Cerebellum (tissue), 4 donors: ENCODE measurements at places on chromosomes 6 and 20.

- DNase-seq, result no peak
These were observed 12.5 kb downstream of the TFAP2B start for GRCh38 chr6:50831186-50831585.

GRCh38 chr6:28090917-28091586 lies 10.7 kb downstream of the ZNF165 start:
- DNase-seq, result no peak

DNA sequence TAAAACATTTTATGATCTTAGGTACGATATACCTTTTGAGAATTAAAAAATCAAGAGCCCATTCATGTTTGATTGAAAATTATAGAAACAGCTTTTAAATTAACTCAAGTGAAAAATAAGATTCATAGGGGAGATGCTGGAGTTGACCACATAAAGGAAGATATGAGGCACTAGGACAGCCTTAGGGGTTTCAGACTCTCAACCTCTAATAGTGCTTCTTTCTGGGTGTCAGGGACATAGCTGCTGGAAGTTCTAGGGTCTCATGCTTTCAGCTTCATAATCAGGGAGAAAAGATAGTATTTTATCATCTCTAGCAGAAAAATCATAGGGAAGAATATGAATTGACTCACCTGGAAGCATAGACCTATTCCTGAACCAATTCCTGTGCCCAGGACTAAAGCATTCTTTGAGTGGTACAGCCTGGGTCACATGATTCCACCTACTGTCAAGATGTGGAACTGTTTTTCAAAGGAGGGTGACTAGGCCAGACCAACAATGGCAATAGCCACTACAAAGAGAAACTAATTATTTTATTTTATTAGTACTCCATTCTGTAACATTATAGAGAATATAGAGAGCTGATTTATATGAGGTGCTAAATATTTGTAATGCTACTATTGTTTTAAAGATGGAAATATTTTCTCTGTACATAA lies 27.8 kb upstream of the CENPW start:
- no peak for DNase-seq

DNA sequence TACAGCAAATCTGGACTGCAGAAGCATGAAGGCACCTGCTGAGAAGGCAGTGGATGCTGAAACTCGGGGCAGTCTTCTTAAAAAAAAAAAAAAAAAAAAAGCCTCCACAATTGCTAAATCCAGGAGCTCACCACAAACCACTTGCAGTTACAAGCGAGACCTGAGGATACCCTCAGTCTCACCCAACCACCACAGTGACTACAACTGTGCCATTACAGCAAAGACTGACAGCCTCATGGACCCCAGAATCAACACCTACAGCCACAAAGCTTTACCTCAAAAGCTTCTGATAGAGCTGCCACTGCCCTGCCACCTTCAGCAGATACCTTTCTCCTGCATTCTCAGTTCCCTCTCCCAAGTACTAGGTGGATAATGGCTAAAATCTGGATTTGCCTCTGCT lies 9.0 kb downstream of the COL21A1 start:
- DNase-seq, result no peak

GRCh38 chr6:37723016-37723415 lies 25.3 kb upstream of the MDGA1 start:
- no peak for DNase-seq

GRCh38 chr6:7042056-7042653 lies 65.6 kb upstream of the RREB1 start:
- no peak for DNase-seq

GRCh38 chr6:125924169-125924568 lies 32.4 kb upstream of the HINT3 start:
- no peak for DNase-seq

GRCh38 chr20:29409833-29410805 lies 1847.3 kb upstream of the DEFB115 start:
- DNase-seq, result no peak

- DNase-seq, result no peak
These were observed 220.0 kb upstream of the FOXQ1 start for GRCh38 chr6:1091900-1092299.

DNA sequence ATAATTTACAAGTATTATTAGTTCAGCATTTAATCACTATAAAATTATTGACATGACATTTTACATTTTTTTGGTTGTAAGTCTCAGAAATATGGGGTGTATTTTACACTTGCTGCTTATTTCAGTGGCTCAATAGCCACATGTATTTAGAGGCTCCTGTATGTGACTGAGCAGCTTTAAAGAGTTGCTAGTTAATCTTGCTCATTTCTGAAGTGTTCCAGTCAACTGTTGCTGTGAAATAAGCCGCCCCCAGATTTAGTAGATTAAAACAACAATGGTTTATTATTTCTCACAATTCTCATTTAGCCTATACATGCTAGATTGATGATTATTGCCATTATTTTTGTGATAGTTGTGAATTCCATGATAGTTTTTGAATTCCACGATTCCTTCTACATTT lies 23.0 kb downstream of the CD109 start:
- no peak for DNase-seq

DNA sequence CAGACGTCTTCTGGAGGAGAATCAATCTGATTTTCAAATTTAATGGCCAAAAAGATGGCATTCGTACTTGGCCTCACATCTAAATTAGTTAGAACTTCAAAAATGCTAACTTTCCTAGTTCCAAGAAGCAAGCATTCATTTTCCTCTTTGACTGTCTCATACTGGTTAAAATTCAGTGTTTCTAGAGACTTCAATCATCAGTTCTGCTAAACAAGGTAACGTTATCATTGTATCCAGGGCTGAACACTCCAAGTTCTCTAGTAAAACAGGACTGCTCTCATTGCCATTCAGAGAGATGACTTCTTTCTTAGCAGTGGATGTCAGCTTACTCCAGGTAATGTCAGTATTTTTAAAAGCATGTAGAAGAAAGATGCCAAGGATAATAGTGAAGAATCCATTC lies 34.6 kb upstream of the ENTPD6 start:
- no peak for DNase-seq

DNA sequence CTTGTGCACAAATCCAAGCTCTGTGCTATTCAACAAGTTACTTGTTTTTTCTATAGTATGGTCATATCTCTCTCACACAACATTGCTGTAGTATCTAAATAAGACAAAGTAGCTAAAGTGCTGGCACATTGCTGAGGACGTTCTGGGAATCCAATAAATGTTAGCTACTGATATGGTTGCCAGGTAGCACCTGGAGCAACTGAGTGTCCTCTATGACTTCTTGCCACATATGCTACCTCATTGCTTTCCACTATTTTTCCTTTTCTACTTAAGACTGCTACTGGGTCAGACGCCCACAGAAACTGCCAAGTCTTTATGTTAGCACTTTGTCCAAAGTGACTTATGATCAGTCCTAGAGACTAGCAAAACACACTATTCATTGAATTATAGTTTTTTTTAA lies 85.3 kb downstream of the SYCP2 start:
- DNase-seq, result no peak

DNA sequence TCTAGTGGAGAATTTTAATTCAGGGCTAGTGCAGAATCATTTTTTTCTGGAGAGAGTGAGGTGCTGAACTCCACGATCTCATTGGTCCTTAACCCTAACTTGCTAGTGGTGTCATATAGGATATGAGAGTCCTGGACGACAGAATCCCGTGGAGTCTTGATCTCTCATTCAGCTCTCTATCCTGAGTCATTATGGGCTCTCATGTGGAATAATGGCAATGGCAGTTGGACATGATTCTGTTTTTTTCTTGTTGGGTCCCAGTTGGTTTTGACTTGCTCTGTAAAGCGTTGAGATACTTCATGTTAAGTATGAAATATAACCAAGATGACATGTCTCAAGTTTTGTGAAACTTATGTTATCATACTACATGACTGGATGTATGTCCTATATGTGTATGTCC lies 6.3 kb upstream of the RNF144B start:
- DNase-seq, result no peak

DNA sequence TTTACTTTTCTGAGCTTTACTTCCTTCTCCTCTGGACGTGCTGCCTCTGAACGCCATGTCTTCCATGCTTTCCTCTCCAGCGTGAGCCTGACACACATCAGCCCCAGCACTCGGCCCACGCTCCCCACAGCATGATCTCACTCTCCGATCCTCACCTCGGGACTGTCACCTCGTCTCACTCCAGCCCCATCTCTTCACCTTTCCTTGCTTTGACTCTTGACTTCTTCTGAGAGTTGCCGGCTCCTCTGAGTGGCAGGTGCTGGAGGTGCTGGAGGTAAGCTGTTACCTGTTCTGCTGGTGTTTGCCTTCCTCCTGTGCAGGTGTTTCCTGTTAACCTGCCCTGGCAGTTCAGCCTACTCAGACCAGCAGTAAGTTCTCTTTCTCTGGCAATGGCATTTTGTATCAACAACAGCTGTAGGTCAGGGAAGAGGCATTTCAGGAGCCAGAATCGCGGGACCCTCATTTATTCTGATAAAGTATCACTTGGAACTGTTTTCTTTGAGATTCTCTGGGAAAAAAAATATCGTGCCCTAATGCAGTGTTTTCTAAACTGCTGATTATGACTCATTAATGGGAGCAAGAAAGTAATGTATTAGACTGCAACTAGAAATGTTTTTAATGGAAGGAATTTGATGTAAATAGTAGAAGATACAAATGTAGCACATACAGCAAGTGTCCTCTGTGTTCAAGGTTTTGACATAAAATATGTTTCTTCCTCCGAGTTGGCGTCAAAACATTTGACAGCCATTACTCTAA lies 106.5 kb downstream of the ARID1B start:
- no peak for DNase-seq

- no peak for DNase-seq
These were observed 11.3 kb downstream of the MDFI start for GRCh38 chr6:41649596-41649995.

GRCh38 chr20:64176551-64176950 lies 12.3 kb downstream of the MYT1 start:
- peak; percentile 68 for DNase-seq

DNA sequence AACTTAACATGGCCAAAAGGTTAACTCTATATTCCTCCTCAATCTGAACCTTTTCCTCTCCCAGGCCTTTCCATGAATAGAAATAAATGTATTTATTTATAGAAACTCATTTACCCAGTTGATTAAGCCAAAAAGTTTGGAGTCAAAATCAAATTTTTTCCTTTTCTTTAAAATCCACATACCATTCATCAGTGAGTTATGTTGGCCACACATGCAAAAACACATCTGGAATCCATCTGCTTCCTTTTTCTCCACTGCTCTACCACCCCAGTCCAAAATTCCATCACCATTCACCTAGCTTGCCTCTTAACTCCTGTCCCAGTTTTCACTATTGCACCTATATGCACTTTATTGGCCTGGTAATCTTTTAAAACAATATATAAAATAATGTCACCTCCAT lies 62.4 kb upstream of the TMEM200A start:
- DNase-seq, result no peak

DNA sequence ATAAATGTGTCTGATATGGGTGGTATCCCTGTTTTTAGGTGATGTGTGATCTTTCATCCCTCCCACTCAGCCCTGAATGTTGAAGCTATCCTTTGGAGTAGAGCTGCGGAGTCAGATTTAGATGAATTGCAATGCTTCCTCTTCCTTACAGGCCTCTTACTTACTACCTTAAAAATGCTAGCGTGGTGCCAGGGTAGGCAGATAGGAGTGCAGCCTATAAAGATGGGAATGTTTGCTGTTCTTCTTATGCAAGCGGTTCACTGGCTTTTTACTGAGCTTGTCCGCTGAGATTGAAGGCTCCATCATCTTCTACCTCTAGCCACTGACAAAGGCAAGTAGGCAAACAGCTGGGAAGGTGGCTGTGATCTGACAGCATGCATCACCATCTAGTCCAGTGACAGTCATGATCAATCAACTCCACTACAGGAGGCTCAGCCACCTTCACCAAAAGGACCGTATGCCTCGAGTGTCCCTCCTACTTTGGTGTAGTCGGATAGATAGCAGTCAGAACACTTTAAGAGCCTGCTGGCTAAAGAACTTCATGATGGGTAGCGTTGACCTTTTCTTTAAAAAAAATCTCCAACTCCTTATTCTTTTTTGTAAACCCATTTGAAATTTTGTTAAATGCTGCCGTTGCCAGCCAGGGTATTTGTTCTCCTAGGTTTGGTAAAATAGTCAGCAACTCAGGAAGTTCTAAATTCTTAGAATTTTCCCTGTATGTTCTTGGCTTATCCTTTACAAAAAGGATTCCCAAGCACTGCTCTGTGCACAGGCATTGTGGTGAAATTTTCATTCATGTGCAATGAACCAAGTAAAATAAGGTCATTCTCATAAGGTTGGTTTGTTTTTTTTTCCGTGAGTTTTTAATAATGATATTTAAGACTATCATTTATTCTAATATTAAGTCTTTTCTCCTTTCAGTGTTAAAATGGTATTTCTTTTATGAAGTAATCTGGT lies 169.6 kb downstream of the MTHFD1L start:
- DNase-seq, result no peak

DNA sequence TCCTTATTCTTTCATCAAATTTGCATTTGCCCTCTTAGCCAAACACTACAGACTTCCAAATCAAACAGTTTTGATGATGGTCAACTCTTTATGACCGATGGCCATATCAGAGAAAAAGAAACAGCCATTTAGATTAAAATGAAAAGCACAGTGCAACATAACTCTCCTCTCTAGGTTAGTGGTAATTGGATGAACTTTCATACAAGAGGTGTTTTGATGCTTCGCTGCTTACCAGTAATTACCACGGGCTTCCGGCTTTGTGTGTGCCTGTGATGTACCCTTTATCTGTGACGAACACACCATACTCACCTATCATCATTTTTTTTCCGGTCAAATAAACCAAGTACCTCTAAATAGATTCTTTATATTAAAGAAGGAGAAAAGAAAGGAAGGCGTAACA lies 181.8 kb downstream of the FOXA2 start:
- no peak for DNase-seq

DNA sequence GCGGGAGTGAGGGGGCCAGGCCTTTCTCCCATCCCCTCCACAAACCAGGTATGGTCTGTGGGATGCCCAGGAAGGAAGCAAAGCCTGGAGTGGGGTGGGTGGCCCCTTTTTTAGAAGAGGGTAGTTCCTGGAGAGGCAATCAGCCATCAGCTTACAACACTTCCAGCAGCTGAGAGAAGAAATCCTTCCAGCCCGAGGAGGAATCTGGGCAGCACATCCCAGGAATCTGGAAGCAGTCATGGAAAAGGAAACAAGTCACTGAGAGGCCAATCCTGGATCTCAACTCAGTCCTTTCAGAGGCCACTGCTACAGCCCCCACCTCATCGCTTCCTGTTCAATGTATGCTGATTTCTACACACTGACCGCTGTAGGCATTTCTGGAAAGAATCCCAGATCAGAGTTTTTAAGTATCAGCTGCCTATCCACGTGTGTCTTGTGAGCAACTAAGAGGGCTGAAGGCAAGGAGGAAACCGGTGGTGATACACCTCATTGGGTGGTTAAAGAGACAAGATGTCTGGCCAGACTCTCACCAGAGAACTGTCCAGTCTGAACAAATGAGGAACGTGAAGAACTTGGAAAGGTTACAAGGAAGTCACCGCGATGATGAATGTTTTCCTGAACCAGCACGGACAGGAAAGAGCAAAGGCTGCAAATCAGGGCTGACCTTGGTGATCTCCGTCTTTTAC lies 92.9 kb upstream of the SHLD1 start:
- DNase-seq, result no peak

- no peak for DNase-seq
These were observed 1.3 kb upstream of the BPIFA2 start for GRCh38 chr20:33166533-33167113.

- DNase-seq, result no peak
These were observed 69.5 kb downstream of the PREX1 start for GRCh38 chr20:48758206-48758820.

GRCh38 chr6:28643017-28643740 lies 117.5 kb downstream of the GPX5 start:
- DNase-seq, result no peak
